ENCODE measurements at places on chromosomes 2 and 18.

DNA sequence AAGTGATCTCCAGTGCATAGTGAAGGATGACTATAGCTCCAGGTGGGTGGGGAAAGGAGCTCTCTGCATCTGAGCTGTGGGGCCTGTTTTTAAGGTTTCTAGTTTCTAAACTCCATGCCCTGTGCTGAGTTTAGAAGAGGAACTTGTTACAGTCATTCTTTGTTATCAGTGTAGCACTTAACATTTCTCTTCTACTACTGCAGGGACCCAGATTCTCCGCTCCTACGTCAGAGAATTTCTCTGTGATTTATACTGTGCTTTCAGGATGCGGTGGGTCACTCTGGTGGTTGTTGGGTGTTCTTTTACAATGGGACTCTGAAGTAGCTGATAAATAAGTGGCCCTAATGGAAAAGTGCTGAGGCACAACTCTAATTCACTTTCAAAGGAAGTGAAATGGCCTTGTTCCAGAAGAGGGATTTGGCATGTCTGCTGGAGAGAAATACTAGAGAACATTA lies 122.0 kb downstream of the WDSUB1 start:
- DNase-seq: no peak

DNA sequence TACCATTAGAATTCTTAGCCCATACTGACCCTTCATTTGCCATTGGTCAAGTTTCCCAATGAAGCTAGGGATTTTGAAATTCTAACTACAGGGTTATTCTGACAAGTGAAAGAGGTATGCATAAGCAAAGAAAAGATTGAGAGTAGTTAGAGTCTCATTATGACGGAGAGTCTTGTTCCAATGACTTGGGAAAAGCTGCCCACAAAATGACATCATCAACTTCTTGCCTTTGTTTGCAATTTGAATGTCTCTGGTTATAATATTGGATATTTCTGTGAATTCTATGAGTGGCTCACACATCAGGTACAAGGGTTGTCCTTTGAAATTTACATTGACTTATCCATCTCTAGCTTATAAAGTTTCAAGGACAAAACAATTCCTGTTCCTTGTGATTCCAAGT lies 772.2 kb downstream of the TRIB2 start:
- DNase-seq: no peak

- no peak for DNase-seq
These were observed 23.4 kb upstream of the IL36G start for GRCh38 chr2:112954364-112954763.

- DNase-seq: no peak
These were observed 461.1 kb upstream of the UBE2E3 start for GRCh38 chr2:180519276-180519675.

DNA sequence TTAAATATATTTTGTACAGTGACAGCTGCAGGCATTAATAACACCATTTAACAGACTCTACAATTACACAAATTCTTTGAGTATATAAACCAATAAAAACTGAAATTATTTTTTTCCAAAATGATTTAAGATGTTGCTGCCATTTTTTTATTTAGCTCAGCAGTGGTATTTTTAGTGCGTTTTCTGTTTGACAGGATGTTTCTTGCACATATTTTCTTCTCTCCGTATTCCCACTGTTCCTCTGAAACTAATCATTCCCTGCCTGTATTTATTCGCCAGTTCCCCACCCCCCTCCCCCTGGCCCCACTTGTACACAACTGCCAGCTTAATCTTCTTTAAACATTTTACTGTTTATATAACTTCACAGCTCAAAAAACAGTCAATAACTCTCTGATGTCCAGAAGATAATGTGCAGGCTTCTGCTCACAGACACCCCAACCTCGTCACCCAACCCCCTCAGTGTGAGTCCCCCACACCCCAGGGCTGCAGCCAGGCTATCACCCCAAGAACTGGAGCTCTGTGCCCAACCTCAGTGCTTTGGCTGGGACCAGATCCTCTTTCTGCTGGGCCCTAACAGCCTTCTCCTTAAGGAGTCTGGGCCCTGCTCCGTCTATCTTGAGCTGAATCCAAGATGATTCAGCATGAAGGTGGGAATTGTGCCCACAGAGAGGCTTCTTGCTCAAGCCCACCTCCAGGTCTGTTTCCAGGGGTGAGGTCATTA lies 41.6 kb upstream of the MAP4K4 start:
- no peak for DNase-seq

GRCh38 chr2:55151733-55152433 lies 80.2 kb downstream of the CLHC1 start:
- DNase-seq: no peak

- no peak for DNase-seq
These were observed 18.1 kb downstream of the KLHL14 start for GRCh38 chr18:32754508-32755263.

All from activated CD4-positive, alpha-beta T cell treated with anti-CD3 and anti-CD28 coated beads, Interleukin-2, amount 50 U/mL, for 1 hour (primary cell).